ENCODE measurements at places on chromosomes 4 and X.

DNA sequence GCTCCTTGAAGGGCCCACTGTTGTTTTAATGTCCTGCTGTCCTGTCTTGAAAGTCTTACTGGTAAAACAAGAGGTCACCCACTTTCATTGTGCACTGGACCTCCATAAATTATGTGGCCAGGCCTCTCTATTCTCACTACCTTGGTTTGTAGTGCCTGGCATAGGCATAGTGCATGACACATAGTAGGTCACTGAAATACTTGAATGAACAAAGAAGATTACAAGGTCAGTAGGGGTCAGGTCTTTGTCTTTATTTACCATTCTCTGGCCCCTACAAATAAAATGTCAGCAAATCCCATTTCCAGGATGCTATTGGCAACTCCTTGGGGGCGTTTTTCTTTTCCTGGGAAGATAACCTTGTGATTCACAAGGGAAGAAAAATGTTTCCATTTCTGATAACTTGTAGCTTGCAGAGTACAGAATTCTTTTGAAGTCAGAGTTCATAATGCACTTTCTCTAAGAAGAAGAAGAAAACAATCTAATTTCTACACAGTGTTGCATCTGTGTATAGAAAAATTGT, 1.4 kb downstream of the PGM2 start:
- no peak for DNase-seq

DNA sequence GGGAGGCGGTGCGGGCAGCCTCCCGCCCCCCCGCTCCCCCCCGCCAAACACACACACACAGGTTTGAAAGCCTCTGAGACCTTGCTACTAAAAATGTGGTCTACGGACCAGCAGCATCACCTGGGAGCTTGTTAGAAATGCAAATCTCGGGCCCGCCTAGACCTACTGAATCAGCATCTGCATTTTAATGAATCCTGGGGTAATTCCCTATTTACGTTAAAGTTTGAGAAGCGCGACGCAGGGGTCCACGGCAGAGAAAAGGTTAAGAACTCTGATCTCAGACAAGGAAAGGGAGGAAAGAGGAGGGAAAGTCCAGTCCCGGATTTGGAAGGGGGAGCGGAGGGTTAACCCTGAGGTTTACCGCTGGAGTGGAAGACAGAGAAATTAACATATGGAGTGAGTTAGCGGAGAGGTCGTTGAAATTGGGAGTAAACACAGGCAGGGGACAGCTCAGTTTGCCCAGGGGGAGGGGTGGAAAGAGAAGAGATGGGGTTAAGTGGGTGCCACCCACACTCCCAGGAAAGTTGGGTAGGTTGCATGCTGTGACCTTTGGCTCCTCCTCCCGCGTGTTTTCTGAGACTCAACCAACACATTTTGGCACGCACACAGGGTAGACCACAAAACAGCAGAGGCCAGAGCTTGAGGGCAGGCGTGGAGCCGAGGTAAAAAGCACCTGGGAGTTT, 483.6 kb downstream of the BCOR start:
- peak; percentile 53 for DNase-seq

GRCh38 chrX:114841051-114841450, 176.4 kb downstream of the IL13RA2 start:
- no peak for DNase-seq

- DNase-seq, result no peak
Observed at GRCh38 chr4:82200046-82200445, 173.7 kb downstream of the HNRNPD start.

DNA sequence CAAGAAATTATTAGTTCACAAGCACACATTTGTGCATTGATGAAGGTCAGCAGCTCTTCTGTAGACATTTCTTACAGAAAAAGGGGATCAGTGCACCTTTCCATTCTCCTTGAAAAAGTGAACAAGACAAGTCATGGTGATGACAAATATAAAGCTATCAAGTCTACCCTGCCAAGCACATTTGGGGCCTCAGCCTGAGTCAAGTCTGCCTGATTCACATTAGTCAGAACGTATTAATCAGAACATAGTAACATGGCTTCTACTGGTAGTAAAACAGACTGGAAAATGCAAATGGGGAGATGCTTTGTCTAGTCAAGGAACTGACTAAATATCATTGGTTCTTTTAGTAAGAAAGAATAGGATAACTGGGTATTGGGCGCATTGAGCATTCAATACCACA, 2305.1 kb downstream of the PCDH7 start:
- DNase-seq, result no peak

DNA sequence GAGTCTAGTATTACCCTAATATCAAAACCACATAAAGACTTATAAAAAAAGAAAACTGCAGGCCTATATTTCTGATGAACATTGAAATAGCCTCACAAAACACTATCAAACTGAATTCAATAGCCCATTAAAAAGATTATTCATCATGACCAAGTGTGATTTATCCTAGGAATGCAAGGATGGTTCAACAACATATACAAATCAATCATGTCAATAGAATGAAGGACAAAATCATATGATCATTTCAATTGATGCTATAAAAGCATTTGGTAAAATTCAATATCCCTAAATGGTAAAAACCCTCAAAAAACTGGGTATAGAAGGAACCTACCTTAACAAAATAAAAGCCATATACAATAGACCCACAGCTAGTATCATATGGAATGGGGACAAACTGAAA, 797.9 kb upstream of the INTU start:
- no peak for DNase-seq

DNA sequence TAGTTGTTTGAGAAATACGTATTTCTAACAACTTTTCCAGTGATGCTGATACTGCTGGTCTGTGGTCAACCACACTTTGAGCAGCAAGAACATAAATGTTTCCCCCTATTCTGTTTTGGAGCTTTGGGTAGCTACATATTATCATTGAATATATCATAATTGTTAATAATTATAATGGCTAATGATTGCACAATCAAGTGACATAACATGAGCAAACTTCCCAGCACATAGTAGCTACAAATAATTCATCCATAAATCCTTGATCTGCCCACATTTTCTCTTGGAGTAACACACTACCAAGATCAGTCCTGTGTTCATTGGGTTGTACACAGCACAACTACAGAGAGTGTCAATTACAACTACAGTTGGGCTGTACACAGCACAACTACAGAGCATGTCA, 436.3 kb upstream of the MAGEB18 start:
- no peak for DNase-seq

- DNase-seq, result no peak
Observed at GRCh38 chrX:16155581-16156096, 11.6 kb upstream of the MAGEB17 start.

All from NCI-H510A treated with DMSO at 0.1 percent for 48 hours (cell line).